Amniotic epithelial cell (primary cell): ENCODE measurements at places on chromosomes 2 and 18.
A peak's percentile ranks its signal among the peaks of the same experiment; 100 is the strongest.

DNA sequence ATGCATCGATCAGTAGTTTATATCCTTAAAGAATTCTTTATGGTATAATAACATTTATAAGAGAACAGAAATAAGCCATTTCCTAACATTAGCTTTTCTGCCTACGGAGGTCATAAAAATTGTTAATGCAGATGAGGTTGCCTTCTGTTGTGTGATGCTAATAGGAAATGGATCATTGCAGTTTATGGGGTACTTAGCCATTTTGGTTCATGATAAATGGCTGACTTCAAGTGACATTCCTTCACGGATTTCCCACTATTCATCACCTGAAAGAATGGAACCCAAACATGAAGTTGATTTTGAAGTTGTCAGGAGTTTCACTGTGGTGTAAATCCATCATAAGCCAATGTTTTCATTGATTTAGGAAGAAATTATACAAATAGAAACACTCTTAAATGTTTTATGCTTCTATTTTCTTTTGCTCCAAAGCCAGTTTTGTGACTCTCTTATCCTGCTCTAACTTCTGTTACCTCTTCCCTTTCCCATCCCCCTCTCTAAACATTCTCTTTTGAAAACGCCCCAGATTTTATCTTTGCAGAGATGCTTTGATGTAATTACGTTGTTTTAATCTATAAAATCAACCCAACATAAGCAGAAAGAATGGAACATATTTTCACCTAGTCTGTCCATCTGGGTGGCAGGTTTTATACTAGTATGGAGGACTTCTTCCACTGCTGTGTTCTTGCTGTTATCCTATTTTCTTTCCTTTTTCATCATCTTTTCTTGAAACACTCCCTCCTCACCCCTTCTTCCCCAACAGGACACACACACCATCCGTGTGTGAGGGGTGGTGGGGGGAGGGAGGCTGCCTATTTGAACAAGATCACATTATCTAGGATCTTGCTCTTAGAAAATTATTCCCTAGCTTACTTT is 58.2 kb downstream of the GREB1L start:
- no peak for DNase-seq

- no peak for DNase-seq
These were observed 43.3 kb downstream of the PLEKHB2 start for GRCh38 chr2:131148426-131148825.

- no peak for DNase-seq
These were observed 56.4 kb downstream of the RTP5 start for GRCh38 chr2:241925821-241926441.

- no peak for DNase-seq
These were observed 4.9 kb upstream of the LBH start for GRCh38 chr2:30226144-30227032.

DNA sequence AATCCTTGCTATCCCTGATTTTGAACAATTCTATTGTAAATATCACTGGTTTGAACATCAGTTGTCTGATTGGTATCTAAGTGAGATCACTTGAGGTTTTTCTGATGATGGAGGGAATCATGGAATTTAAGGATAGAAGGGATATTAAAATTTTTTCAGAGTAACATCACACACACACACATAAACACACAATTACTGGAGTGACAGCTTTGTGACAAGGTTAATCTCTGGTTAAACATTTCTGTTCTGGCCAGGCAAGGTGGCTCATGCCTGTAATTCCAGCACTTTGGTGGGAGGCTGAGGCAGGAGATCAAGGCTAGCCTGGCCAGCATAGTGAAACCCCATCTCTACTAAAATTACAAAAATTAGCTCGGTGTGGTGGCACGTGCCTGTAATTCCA is 85.3 kb downstream of the SOCS6 start:
- no peak for DNase-seq

DNA sequence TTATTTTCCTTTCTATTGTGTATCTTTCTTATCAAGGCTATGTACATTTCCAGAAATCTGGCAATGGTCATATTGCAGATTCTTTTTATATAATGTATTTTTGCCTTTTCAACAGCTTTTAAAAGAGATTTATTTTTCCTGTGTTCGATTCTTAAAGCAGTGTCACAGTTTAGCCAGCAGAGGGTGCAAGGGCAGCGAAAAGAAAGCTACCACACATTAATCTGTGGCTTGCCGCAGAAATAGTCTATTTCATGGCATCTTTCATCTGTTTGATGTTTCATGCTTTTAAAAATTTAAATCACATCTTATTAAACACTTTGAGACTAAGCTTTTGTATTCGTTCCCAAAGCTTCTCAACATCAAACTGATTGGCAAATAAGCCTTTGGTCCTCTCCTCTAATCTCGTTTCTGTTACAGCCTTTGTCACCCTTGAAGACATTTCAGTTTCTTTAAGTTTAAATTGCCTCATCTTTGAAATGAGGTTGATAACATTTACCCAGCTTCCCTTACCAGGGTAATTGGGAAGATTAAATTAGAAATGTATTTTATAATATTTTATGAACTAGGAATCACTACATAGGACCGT is 73.3 kb downstream of the PIK3C3 start:
- peak; percentile 56 for DNase-seq

DNA sequence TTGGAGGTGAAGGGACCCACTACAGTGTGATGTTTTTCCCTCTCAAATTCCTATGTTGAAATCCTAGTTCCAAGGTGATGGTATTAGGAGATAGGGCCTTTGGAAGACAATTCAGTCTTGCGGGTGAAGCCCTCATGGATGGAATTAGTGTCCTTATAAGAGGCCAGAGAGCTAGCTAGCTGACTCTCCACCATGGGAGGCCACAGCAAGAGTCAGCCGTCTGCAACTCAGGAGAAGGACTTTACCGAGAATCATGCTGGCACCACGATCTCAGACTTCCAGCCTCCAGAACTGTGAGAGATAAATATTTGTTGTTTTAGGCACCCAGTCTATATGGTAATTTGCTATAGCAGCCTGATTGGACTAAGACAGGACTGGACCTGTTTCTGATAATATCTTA is 461.4 kb downstream of the TSN start:
- DNase-seq: no peak

DNA sequence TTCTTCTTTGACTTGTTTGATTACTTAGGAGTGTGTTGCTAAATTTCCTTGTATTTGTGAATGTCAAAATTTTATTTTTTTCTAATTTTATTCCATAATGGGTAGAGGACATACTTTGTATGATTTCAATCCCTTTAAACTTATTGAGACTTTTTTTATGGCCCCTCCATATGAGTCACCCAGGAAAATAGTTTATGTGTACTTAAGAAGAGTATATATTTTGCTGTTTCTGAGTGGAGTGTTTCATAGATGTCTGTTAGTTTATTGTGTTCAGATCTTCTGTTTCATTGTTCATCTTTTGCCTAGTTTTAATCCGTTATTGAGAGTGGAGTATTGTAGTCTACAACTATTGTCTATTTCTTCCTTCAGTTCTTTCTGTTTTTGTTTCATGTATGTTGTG is 81.9 kb downstream of the EPB41L5 start:
- DNase-seq: no peak

- DNase-seq: peak; percentile 25
These were observed 109.0 kb upstream of the BZW1 start for GRCh38 chr2:200702646-200703118.

DNA sequence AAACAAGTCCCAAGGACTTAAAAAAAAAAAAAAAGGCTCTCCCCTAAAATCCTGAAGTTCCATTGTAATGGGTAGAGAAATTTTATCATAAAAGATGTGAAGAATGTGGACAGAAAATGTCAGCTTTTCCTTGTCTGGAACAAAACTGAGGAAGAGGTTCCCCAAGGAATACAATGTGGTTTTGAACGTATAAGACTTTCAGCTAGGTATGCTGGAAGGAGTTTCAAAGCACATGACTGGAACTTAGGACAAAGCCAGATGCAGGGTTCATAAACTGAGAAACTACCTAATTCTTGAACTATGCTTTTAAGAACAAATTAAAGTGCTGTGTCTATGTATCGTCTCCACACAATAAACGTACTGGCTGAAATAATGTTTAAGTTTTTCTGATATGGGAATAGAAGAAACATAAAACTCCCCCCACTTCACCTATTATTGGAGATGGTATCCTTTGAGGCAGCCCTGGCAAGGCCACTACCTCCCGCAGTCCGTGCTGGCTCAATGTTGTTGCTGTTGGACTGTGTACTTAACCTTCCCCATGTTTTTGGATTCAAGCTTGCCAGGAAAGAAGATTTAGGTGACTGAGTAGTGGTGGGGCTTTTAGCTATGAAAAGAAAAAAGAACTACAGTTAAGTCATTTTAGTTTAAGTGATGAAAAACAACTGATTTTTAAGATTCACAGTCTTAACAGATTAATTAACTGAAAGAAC is 84.2 kb upstream of the DNER start:
- no peak for DNase-seq

GRCh38 chr18:2706903-2707302 is 51.4 kb downstream of the SMCHD1 start:
- DNase-seq: no peak

GRCh38 chr18:37299471-37300304 is 265.9 kb downstream of the CELF4 start:
- peak; percentile 91 for DNase-seq

DNA sequence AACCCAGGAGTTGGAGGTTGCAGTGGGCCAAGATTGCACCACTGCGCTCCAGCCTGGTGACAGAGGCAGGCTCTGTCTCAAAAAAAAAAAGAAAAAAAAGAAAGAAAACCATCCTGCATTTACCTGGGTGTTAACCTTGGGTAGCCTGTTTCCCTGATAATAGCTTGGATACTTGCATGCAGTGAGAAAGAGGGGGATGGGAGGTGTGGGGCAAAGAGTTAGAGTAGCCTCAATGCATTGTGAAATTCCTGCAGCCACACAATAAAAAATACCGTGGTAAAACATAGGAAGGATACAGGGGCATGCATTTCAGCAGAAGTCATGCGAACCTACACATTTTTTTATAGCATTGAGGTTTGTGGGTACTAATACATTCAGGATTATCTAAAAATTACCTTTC is 76.6 kb upstream of the ZNF516 start:
- no peak for DNase-seq

DNA sequence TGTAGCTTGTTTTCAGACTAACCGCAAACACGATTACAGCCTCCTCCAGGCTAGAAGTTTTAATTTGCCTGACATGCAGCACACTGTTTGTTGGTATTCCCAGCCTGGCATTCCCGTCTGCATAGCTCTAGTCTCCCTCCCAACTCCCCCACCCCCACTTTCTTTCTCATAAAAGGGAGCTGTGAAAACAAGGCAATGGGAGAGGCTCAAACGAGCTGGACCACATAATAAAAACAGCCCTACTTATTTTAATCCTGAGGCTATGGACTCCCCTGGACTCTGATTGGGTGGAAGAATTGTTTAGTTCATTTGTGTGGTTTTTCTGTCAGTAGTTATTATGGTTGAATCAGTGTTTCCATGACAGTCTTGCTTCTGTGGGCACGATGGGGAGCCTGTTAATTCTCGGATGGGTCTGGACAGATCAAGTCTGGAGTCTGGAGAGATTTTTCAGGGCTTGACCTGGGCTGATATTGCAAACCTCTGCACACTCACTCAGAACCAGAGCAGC is 1.2 kb downstream of the STON1 start:
- peak; percentile 99 for DNase-seq

GRCh38 chr2:17879137-17879912 is 858 bp downstream of the KCNS3 start:
- DNase-seq: peak; percentile 36

GRCh38 chr2:130341562-130342019 is 1.1 kb upstream of the IMP4 start:
- DNase-seq: no peak

DNA sequence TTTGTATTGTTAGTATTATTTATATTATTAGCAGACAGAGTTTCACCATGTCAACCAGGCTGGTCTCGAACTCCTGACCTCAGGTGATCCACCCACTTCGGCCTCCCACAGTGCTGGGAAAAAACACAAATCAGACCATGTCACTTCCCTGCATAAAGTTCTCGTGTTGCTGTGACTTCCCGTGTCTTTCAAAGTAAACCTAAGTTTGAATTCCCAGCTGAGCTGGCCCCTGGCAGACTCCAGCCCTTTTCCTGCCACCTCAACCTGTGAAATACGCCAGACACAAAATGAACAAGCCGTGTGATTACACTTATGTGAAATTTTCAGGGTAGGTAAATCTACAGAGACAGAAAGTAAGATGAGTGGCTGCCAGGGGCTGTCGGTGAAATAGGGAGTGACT is 7.9 kb downstream of the BOK start:
- no peak for DNase-seq

- no peak for DNase-seq
These were observed 107.9 kb downstream of the RNF144A start for GRCh38 chr2:7025082-7025481.

- peak; percentile 44 for DNase-seq
These were observed 12.0 kb upstream of the ZNF396 start for GRCh38 chr18:35389095-35389618.

GRCh38 chr18:11751341-11752115 is 62.5 kb downstream of the GNAL start:
- no peak for DNase-seq

- DNase-seq: no peak
These were observed 29.2 kb upstream of the HPCAL1 start for GRCh38 chr2:10273215-10274175.

DNA sequence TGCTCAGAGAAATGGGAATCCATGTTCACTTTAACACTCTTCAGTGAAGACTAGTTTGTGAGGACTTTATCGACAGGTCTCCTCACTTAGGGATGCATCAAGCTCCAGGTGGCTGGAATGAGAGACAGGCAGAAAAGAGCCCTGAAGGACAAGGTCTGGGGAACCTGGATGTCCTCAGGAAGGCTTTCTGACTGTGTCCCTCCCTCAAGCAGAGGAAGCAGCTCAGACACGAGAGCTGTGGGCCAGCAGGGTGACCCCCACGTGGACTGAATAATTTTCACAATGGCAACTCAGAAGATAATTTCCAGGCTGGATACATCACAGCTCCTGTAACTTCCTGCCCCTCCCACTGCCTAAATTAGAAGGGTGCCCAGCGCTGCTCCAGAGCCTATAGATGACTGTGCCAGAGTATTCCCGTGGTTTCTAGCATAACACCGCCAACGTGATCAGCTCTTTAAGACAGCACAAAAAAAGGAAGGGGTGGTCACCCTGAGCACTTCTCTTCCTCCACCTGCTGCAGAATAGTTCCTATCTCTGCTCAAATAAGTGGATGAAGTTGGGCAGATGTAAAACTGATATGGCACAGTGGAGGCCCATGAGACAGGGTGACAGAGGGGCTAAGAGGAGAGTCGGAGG is 25.7 kb upstream of the NCK2 start:
- DNase-seq: no peak

GRCh38 chr2:169732583-169733358 is 861 bp upstream of the KLHL23 start:
- no peak for DNase-seq

GRCh38 chr2:19141234-19142004 is 217.0 kb downstream of the OSR1 start:
- no peak for DNase-seq
